ENCODE measurements at places on chromosomes 7 and 10. TPM values are rescaled to one million over a fixed set of nuclear protein-coding genes. Genes with fewer than 3 reads are reported as not detected.
A peak's percentile ranks its signal among the peaks of the same experiment; 100 is the strongest.

GRCh38 chr7:106560482-106560881, 100.5 kb downstream of the CCDC71L start:
- peaks cover 12% of the 10 kb centered on the region for H3K36me3 ChIP-seq
- no peak overlapping the region for H3K27ac ChIP-seq
- no peak overlapping the region for H3K4me3 ChIP-seq
- DNase-seq: no peak

DNA sequence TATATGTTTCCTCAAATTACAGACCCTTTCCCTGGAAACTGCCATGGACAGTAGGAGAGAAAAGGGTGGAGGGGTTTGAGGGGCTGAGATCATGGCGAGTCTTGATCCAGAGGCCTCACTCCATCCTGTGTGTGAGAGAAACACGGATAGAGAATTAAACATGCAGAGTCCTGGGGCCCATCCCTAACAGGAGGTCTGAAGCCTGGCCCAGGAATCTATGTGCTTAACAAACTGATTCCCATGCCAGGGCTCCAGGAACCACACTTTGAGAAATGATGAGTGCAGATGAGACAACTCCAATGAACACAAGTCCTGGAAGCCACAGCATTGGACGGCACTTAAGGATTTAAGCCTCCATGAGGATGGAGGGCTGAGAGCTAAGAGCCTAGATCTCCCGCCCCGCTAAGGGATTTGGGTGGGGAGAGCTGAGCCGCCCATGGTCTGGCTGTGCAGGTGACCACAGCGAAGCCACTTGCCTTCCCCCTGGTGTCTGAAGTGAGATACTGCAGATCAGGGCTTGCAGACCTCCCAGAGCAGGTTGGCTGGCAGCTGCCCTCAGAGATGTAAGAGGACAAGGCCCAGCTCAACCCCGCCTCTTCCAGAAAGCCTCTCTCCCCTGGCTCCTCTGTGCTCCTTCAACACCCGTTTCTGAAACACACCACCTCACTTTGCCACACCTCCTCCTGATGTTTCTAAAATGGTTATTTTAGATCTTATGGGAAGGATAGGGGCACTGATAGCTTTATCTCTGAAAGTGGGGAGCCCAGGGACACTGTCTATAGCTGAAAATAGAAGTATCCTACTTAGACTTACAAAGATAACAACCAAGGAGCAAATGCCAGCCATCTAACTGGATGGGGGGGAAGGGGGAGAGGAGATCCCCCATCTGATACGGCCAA, 24.8 kb upstream of the EIF5AL1 start:
- no peak overlapping the region for H3K4me3 ChIP-seq
- H3K36me3 ChIP-seq: no peaks in the 10 kb centered on the region
- peaks cover 13% of the 10 kb centered on the region for H3K4me1 ChIP-seq

DNA sequence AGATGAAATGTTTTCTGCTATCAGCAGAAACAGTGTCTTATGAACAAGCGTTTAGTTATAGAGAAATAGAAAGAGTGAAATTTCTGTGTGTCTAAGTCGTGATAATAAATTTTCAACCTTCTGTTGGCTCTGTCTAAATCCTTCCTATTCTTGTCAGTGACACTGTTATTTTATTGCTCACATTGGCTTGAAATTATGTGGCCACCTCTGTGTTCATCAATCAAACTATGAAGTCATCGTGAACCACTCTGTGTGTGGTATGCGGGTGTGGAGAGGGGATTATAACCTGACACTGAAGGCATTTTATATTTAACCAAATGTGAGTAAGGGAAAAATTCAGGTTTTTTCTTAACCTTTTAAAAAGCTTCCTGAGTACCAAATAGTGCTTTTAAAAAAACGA, 12.3 kb downstream of the AOAH start:
- H3K36me3 ChIP-seq: peaks cover 1% of the 10 kb centered on the region
- H3K27ac ChIP-seq: no peak overlapping the region
- H3K4me3 ChIP-seq: no peak overlapping the region
- no peak for DNase-seq

DNA sequence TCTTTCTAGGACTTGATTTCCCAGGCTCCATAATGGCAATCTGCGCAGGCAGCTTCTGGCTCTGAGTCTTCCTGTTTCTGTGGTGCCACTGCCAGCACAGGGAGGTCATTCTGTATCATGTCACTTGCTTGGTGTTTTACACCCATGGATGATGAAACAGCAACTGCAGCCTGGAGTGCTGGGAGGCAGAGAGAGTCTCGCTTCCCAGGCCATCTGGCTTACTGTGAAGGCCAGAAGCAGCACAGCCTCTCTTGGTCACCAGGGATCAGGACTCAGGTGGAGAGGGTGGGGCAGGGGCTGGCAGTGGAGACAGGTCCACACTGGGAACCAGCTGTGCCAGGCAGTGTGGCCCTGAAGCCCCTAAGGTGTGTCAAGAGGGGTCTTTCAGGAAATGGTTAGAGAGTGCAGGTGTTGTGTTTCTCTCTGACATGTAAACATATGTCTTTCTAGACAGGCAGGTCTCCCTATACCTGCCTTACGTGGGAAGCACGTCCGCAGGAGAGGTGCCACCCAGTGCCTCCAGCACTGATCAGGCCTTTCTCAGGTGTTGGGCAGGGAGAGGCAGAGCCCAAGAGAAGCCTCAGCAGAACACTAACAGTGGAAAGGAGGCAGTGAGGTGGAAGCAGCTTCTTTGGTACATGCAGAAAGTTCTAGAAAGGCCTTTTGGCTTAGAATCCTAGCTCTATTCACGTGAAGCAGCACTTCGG, 71.4 kb downstream of the INSIG1 start:
- peak overlapping the region; percentile 33 for H3K27ac ChIP-seq
- H3K4me1 ChIP-seq: peaks cover 21% of the 10 kb centered on the region
- no peak overlapping the region for H3K4me3 ChIP-seq
- peaks cover 24% of the 10 kb centered on the region for H3K27me3 ChIP-seq

DNA sequence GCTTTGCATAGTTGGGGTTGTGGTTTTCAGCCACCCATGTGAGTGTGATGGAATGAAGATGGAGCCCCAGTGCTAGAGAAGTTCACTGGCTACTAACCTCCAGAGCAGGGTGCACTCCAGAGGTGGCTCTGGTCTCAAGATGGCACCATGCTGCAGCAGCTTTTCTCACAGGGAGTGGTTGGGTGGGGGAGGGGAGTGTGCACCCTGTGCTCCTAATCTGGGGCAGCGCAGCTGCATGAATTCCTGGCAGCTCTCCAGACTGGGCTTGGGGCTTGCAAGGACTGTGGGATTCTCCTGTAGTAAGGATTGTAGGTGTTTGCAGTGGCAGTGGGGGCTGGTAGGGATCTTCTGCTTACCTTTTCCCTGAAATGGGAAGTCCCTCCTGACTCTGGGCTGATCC, 23.7 kb downstream of the PHTF2 start:
- no peak for DNase-seq
- H3K4me1 ChIP-seq: no peaks in the 10 kb centered on the region
- H3K27me3 ChIP-seq: peaks cover 3% of the 10 kb centered on the region
- no peak overlapping the region for H3K27ac ChIP-seq
- peaks cover 28% of the 10 kb centered on the region for H3K36me3 ChIP-seq
- H3K4me3 ChIP-seq: no peak overlapping the region

GRCh38 chr7:50335795-50336754, 31.6 kb downstream of the IKZF1 start:
- H3K36me3 ChIP-seq: no peaks in the 10 kb centered on the region
- no peak for DNase-seq
- peaks cover 5% of the 10 kb centered on the region for H3K27me3 ChIP-seq
- no peak overlapping the region for H3K27ac ChIP-seq
- no peak overlapping the region for H3K4me3 ChIP-seq

GRCh38 chr10:50416181-50416824, 165.0 kb upstream of the ASAH2 start:
- no peaks in the 10 kb centered on the region for H3K27me3 ChIP-seq
- DNase-seq: no peak

DNA sequence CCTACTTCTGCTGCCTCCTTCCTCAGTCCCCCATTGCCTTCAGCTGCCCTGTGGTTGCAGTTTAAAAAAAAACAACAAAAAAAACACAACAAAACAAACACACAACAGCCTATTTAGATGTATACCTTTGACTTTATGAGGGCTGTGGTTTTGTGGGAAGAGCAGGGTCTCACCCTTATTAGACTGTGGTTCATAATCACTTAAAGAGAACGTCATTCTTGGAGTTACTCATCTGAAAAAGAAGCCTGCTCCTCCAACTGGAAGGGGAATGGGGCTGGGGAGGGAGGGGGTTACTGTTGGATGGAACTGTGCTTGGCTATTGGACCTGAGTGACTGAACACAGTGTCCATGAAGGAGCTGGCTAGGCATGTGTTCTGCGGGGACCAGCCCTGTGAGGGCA, 48.1 kb downstream of the SDK1 start:
- no peak overlapping the region for H3K4me3 ChIP-seq
- peaks cover 4% of the 10 kb centered on the region for H3K36me3 ChIP-seq
- no peak for DNase-seq
- H3K27me3 ChIP-seq: no peaks in the 10 kb centered on the region
- peaks cover 24% of the 10 kb centered on the region for H3K4me1 ChIP-seq

- peaks cover 3% of the 10 kb centered on the region for H3K4me1 ChIP-seq
- peak overlapping the region; percentile 66 for H3K27ac ChIP-seq
- DNase-seq: peak; percentile 17
- H3K27me3 ChIP-seq: peaks cover 1% of the 10 kb centered on the region
Observed at GRCh38 chr10:132932461-132933307, 9.7 kb downstream of the CFAP46 start.

DNA sequence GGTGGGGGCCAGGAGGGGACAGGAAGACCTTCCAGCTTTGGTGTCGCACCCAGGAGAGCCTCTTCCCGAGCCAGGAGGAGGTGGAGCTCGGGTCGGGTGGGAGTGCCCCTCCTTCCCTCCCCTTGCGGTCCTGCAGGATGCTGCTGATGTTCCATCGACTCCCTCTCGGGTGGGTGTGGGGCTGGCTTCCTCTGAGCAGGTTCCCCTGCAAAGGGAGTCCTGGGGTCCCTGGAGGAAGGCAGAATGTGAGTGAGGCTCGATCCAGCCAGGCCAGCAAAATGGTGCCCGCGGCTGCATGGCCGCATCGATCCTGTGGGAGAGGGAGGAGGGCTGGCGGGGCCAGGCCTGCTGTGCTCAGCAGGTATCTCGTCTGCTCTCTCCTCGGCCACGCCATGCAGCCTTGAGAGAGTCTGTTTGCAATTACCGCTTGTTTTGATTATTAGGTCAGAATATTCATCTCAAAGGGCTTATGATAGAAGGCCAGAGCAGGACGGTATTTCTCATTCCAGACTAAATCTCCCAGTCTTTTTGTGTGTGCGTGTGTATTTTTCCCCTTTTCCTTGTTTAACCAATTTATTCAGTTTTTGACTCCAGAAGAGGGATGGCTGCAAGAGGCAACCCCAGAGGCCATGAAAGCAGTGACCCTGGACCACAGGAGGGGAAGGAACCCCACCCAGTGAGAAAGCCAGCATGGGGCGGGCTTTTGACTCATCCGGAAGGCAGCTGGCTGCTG, 137.3 kb upstream of the ZMIZ1 start:
- H3K27ac ChIP-seq: no peak overlapping the region
- H3K4me3 ChIP-seq: no peak overlapping the region
- no peak for DNase-seq
- H3K36me3 ChIP-seq: peaks cover 8% of the 10 kb centered on the region
- peaks cover 9% of the 10 kb centered on the region for H3K4me1 ChIP-seq

DNA sequence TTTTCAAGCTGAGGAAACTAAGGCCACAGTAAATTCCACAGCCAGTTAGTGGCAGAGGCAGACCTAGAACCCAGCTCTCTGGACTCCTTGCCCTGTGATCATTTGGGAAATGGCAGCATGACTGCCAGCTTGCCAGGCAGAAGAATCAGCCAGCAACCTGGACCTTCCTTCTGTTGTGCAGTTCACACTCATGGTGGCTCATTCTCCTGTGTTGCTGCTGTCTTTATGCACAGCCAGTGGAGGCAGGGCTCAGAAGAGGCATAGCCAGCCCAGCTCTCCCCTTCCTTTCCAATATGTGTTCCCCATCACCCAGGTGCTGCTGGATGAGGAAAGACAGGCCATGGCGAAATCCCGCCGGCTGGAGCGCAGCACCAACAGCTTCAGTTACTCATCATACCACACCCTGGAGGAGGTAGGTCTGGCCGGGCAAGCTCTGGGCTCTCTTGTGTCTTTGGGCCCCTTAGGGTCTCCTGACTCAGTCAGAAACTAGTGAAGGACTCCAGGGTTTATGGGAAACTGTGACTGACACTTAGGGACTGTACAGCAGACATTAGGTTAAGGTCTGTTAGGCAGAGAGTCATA, 14.8 kb downstream of the CPA5 start:
- H3K27me3 ChIP-seq: peaks cover 2% of the 10 kb centered on the region
- DNase-seq: no peak
- peaks cover 7% of the 10 kb centered on the region for H3K4me1 ChIP-seq
- H3K36me3 ChIP-seq: peaks cover 16% of the 10 kb centered on the region

- H3K4me3 ChIP-seq: peak overlapping the region; percentile 40
- peaks cover 5% of the 10 kb centered on the region for H3K27me3 ChIP-seq
- peak overlapping the region; percentile 80 for H3K27ac ChIP-seq
- H3K4me1 ChIP-seq: peaks cover 18% of the 10 kb centered on the region
Observed at GRCh38 chr7:108503112-108504026, 22.6 kb downstream of the PNPLA8 start.

GRCh38 chr10:90180886-90181691, 479.7 kb downstream of the KIF20B start:
- peaks cover 4% of the 10 kb centered on the region for H3K27me3 ChIP-seq
- H3K4me3 ChIP-seq: no peak overlapping the region
- no peak overlapping the region for H3K27ac ChIP-seq
- H3K4me1 ChIP-seq: no peaks in the 10 kb centered on the region
- no peak for DNase-seq

- no peak overlapping the region for H3K27ac ChIP-seq
- H3K36me3 ChIP-seq: peaks cover 22% of the 10 kb centered on the region
- no peak overlapping the region for H3K4me3 ChIP-seq
- no peak for DNase-seq
- peaks cover 2% of the 10 kb centered on the region for H3K27me3 ChIP-seq
- no peaks in the 10 kb centered on the region for H3K4me1 ChIP-seq
Observed at GRCh38 chr10:83750604-83751003, 388.7 kb upstream of the GHITM start.

DNA sequence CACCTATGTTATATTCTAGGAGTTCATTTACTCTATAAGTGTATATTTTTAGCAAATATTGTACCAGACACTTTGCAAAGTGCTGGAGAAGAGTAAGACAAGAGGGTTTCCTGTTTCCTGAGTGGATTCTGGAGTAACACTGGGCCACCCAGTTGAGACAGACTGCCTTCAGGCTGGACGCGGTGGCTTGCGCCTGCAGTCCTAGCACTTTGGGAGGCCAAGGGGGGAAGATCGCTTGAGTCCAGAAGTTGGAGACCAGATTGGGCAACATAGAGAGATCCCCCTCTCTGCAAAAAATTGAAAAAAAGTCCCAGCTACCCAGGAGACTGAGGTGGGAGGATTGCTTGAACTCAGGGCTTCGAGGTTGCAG, 772 bp upstream of the ZSCAN25 start:
- no peak for DNase-seq
- H3K27me3 ChIP-seq: peaks cover 8% of the 10 kb centered on the region
- no peaks in the 10 kb centered on the region for H3K36me3 ChIP-seq
- peak overlapping the region; percentile 93 for H3K4me3 ChIP-seq
- no peaks in the 10 kb centered on the region for H3K4me1 ChIP-seq
- H3K27ac ChIP-seq: peak overlapping the region; percentile 24

Gene FLNC
- total RNA-seq: 241 TPM

Gene NPY4R
- total RNA-seq: not detected

Gene CFAP69
- 0.71 TPM for total RNA-seq

Gene GPC2
- 530 TPM for total RNA-seq

Gene TAS2R3
- 1.6 TPM for total RNA-seq

Gene GTF2IRD1
- 59.4 TPM for total RNA-seq

Gene SLC13A4
- not detected for total RNA-seq

All from glutamatergic neuron (in vitro differentiated cells).